Spinal cord (tissue), 10 donors: ENCODE measurements at places on chromosomes 3 and 15.
A peak's percentile ranks its signal among the peaks of the same experiment; 100 is the strongest.

GRCh38 chr3:188488801-188489200 lies 334.8 kb downstream of the LPP start:
- H3K4me1 ChIP-seq, result no peaks in the 10 kb centered on the region
- no peak for DNase-seq
- no peak overlapping the region for H3K4me3 ChIP-seq
- no peaks in the 10 kb centered on the region for H3K27me3 ChIP-seq
- peaks cover 2% of the 10 kb centered on the region for H3K36me3 ChIP-seq

- H3K27me3 ChIP-seq, result no peaks in the 10 kb centered on the region
- no peak for DNase-seq
- no peak overlapping the region for H3K27ac ChIP-seq
- no peak overlapping the region for H3K4me3 ChIP-seq
- H3K36me3 ChIP-seq, result no peaks in the 10 kb centered on the region
These were observed 385.0 kb upstream of the C2CD4B start for GRCh38 chr15:62550106-62550505.

DNA sequence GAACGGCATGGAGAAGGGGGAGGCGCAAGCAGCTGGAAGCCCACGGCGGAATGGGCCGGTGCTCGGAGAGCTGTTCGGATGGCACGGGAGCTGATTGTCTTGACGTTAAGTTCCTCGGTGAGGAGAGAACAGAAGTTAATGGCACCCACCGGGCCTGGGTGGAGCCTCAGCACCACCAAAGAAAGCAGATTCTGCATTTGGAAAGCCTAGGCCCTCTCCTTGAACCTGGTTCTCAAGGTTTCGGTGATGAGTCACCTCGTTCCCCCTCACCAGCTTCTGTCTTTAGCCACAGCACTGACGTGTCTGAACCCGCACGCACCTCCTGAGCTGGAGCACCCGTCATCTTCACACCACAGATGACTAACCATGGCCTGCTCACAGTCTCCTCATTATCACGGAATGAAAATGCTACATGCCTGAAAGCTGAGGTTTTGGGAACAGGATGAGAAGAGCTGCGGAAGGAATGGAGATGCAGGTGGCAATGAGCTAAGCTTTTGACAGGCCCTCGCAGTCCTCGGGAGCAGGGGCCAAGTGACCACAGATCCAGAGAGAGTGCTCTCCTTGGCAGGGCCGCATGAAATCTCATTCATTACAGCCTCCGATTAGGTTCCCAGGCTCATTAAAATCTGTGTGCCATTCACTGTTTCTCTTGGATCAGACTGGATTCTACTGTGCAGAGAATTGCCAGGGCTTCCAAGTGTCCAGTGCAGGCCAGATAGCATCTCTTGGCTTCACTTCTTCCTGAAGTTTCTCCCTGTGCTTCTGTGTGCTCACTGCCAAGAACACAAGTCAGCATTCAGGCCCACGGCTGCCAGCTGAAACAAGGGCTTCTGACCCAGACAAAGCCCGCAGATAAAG lies 96.3 kb upstream of the DLG1 start:
- peaks cover 18% of the 10 kb centered on the region for H3K4me1 ChIP-seq
- H3K27me3 ChIP-seq, result no peaks in the 10 kb centered on the region
- H3K36me3 ChIP-seq, result no peaks in the 10 kb centered on the region
- H3K27ac ChIP-seq, result peak overlapping the region; percentile 29

DNA sequence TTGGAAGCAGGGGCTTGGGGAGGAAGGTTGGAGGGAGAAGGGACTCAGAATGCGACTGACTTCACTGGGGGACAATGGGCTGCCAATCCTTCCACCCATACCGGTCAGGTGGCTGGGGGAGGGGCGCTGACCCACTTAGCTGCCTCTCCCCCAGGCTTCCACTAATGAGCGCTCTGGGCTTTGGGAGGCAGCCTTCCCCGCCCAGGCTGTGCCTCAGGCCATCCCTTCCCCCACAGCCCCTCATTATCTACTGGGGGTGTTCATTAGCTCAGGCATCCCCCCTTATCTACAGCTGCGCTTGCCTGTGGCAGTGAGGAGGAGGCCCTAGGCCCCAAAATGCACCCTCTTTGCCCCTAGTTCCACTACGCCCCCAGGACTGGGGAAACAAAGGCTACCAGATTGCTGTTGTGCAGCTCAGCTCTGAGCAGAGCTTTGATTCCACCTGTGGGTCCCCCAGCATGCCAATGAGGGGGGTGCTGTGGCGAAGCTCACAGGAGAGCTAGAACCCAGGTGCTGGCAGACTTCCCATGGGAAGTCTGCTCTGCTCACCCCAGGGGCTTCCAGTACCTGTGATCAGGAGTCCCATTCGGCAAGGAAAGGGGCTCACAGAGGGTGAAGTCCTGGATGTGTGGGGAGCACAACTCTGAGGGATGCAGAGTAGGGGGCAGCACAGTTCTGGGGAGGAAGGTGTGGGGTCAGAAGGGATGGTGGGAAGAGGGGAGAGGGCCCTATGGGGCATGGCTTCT lies 29.4 kb upstream of the SEMA3F start:
- H3K4me3 ChIP-seq, result no peak overlapping the region
- DNase-seq, result no peak
- peaks cover 28% of the 10 kb centered on the region for H3K36me3 ChIP-seq
- no peaks in the 10 kb centered on the region for H3K27me3 ChIP-seq

DNA sequence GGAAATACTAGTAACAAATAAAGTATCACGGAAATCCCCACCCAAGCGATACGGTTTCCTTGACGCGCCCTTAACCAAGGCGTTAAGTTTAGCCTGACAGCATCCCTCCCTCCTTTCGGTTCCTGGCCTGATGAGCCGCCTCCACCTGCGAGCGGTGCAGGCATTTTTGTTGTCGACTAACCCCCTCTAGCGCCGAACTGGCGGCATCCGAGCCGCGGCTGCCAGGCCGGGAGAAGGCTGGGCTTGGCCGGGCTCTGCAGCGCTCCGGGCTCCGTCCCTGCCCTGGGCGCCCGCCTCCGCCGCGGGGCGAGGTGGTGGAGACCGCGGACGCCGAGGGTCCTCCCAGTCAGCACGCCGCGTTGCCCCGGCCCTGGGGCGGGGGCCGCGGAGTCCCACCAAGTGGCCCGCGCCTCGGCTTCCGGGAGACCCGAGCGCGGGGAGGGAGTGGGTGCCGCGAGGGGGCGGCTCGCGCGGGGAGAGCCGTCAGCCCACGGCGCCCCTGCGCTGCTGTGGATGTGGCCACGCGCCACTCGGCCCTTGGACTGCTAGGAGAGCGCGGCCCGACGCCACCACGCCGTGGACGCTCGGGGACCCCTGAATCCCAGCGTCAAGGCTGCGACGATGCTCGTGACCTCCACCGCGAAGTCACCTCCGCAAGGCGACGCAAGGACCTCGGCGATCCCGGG lies 1.1 kb upstream of the EPHA6 start:
- peaks cover 4% of the 10 kb centered on the region for H3K27me3 ChIP-seq
- no peaks in the 10 kb centered on the region for H3K36me3 ChIP-seq
- peak overlapping the region; percentile 74 for H3K4me3 ChIP-seq
- peaks cover 20% of the 10 kb centered on the region for H3K4me1 ChIP-seq

GRCh38 chr3:182212479-182213076 lies 500.9 kb downstream of the SOX2 start:
- H3K27ac ChIP-seq, result no peak overlapping the region
- no peak overlapping the region for H3K4me3 ChIP-seq
- no peaks in the 10 kb centered on the region for H3K36me3 ChIP-seq
- DNase-seq, result peak; percentile 61
- H3K4me1 ChIP-seq, result no peaks in the 10 kb centered on the region

GRCh38 chr3:183224180-183224970 lies 28.7 kb upstream of the B3GNT5 start:
- H3K4me1 ChIP-seq, result no peaks in the 10 kb centered on the region
- H3K4me3 ChIP-seq, result no peak overlapping the region
- H3K27ac ChIP-seq, result no peak overlapping the region
- no peaks in the 10 kb centered on the region for H3K27me3 ChIP-seq

GRCh38 chr3:36220173-36220572 lies 160.1 kb upstream of the STAC start:
- no peak for DNase-seq
- H3K4me1 ChIP-seq, result no peaks in the 10 kb centered on the region
- no peaks in the 10 kb centered on the region for H3K27me3 ChIP-seq
- no peak overlapping the region for H3K4me3 ChIP-seq

GRCh38 chr3:101171681-101172191 lies 148.6 kb downstream of the IMPG2 start:
- no peak overlapping the region for H3K27ac ChIP-seq
- DNase-seq, result no peak
- no peaks in the 10 kb centered on the region for H3K36me3 ChIP-seq
- H3K27me3 ChIP-seq, result no peaks in the 10 kb centered on the region
- H3K4me1 ChIP-seq, result no peaks in the 10 kb centered on the region
- no peak overlapping the region for H3K4me3 ChIP-seq
